ENCODE measurements at places on chromosomes 6 and 20. TPM values are rescaled to one million over a fixed set of nuclear protein-coding genes. Genes with fewer than 3 reads are reported as not detected.

DPPA5 gene
- total RNA-seq = not detected

BPIFB2 gene
- not detected for total RNA-seq

HLA-DQA2 gene
- total RNA-seq = 0.52 TPM

PTP4A1 gene
- total RNA-seq = 31.3 TPM

HLA-E gene
- 108 TPM for total RNA-seq

RSPO3 gene
- 0.64 TPM for total RNA-seq

MYCT1 gene
- total RNA-seq = 18.4 TPM

HSPA1B gene
- 129 TPM for total RNA-seq

DNA sequence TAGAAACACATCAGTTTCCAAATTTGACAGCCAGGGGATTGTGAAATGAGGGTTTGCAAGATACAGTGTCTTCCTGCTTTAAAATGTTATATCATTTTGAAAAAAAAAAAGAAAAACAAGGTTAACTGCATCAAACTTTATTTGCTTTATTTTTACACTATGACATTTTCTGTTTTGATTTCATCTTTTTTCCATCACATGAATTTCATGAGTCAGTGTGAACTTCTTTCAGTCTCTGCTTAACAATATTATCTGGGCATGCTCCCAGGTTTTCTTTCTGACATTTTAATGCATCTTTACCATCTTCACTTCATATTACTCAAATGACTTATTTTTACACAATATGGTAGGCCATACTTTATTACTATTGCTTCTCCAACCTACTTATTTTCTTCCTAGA is 1.9 kb downstream of the NCOA7 start:
- no peak for DNase-seq

- DNase-seq = no peak
These were observed 43.8 kb downstream of the CEP57L1 start for GRCh38 chr6:109139109-109139508.

- no peak for DNase-seq
These were observed 223.7 kb upstream of the SYNCRIP start for GRCh38 chr6:85866370-85866730.

- no peak for DNase-seq
These were observed 22.2 kb downstream of the HLA-A start for GRCh38 chr6:29964518-29964886.

- DNase-seq = no peak
These were observed 47.5 kb upstream of the CDH22 start for GRCh38 chr20:46355778-46356177.

DNA sequence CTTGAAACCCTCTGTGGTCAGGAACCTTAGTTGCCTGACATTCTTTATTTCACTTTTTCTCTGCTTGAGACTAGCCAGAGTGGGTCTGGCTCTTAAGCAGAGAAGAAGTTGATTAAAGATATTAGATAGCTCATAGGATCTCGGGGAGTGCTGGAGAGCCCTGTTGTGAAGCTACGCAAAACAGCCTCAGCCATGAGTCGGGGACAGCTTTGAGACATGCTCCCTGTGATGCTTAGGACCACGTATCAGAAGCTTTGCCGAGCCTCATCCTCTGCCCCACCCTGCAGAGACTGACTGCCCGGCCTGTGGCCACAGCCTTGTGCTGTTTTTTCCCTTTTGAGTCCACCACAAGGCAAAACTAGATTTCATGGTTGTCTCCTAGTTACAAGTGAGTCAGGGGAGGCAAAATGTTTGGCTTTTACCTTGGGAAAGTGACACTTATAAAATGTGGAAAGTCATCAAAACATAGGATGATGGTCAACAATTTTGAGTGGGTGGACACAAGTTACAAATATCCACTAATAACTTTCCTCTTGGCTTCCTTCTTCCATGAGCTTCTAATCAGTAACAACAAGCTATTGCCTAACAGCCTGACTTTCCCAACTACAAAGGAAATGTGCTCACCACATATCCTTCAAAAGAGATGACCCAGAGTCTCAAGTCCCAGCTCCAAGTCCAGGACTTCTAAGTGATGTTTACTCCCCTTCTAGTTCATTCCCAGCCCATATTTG is 108.4 kb downstream of the JAG1 start:
- no peak for DNase-seq

DNA sequence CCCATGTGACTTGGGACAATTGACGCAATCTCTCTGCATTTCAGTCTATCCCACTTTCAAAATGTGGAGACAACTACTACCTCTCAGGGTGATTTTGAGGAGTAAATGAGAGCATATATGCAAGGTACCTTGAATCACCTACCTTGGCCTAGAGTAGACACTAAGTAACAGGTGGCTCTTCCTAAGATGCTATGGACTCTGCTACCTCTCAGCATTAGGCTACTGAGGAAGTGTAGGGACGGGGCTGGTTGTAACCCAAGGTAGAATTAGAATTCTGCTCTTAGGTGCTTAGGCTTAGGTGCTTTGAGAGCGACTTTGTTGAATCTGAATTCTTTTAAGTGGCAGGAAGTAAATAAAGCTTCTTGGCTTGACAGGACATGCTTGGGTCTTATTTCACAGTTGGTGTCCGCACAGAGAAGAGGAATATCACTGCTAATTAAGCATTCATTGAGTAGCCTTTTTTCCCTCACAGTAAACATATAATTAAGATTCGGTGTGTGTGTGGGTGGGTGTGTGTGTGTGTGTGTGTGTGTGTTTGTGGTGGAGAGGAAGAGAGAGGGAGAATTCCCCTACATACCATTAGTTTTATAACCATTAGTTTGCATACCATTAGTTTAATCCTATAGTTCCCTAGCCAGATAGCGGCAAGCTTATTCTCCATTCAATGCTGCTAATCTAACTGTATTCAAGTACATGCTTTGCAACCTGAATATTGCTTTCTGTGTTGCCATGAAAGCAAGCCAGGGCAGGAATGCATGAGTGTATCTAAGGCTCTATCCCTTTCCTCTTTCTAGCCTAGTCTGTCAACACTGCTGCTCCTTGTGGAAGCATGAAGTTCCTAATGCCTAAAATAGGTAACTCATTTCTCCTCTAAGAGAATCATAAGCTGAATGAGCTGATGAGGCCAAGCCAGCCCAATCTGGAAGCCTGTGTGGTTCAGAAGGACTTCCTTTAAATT is 112.5 kb downstream of the IPCEF1 start:
- no peak for DNase-seq

DNA sequence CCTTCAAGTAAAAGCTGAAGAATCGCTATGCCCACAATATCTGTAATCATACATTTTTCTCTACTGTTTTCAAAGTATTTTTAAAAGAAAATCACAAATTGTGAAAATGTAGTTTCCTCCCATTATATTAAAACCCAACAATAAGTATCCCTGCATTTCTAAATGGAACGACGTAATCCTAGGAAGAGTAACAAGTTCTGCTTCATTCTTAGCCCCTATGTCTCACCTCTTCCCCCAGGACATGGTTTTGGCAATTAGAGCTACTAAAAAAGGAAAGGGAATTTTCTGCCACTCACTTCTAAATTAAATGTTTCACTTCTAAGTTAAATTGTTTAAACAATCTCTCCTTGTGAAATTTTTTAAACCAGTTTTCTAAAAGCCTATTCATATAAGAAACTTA is 47.4 kb downstream of the TBPL1 start:
- DNase-seq = no peak

GRCh38 chr6:4388675-4389074 is 253.3 kb upstream of the ECI2 start:
- no peak for DNase-seq

DNA sequence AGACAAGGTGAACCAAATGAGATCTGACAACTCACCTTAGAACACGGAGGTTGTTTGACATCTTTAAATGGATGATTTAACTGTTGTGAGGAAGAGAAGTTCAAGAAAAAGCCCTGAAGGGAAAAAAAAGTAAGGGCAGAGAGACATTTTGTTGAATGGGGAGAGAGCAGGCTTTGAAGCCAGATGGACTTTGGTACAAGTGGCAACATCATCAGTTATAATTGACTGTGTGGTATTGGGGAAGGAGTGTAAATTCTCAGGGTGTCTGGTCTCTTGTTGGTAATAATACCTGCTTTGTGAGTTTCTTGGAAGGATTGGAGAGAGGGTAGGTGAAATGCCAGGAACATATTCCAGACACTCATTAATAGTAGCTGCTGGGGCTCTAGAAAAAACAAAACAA is 21.6 kb downstream of the OGFRL1 start:
- no peak for DNase-seq

DNA sequence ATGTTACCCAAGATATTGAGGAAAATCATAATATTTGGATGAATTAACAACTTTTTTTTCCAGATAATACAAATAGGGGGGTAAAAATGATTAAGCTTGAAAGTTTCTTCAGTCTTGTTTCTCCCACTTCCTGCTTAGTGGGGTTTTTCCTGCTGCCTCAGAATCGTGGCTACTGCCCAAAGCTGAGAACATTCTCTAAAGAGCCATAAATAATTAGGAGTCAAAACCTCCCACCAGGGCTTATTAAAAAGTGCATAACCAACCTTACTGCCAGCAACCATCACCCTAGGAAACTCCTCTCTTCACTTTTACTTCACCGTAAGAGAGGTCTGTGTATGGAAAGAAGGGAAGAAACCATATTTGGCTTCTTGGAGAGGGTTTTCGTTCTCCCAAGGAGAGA is 9.0 kb upstream of the LCA5 start:
- DNase-seq = no peak

GRCh38 chr6:167731731-167732422 is 94.8 kb upstream of the AFDN start:
- no peak for DNase-seq

GRCh38 chr6:45965792-45966191 is 49.9 kb downstream of the CLIC5 start:
- DNase-seq = no peak

- DNase-seq = no peak
These were observed 93.1 kb upstream of the PMEPA1 start for GRCh38 chr20:57802765-57803507.

GRCh38 chr6:38427492-38428210 is 212.1 kb downstream of the BTBD9 start:
- no peak for DNase-seq

DNA sequence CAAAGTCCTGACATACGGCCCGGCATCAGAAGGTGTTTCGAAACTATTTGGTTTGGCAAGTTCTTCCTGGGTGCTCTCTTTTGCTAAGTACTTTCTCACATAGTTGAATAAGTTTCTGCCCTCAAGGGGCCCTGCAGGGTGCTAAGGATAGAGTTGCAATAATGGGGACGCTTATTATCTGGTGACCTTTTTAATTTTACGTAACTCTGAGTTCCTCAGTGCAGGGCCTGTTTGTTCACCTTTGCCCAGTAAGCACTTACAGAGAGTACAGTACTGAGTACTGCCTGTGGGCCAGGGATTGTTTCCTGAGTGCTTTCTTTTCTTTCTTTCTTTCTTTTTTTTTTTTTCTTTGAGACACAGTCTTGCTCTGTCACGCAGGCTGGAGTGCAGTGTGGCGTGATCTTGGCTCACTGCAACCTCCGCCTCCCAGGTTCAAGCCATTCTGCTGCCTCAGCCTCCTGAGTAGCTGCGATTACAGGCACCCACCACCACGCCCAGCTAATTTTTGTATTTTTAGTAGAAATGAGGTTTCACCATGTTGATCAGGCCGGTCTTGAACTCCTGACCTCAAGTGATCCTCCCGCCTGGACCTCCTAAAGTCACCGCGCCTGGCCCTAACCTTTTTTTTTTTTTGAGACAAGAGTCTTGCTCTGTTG is 4.5 kb upstream of the PXMP4 start:
- no peak for DNase-seq

DNA sequence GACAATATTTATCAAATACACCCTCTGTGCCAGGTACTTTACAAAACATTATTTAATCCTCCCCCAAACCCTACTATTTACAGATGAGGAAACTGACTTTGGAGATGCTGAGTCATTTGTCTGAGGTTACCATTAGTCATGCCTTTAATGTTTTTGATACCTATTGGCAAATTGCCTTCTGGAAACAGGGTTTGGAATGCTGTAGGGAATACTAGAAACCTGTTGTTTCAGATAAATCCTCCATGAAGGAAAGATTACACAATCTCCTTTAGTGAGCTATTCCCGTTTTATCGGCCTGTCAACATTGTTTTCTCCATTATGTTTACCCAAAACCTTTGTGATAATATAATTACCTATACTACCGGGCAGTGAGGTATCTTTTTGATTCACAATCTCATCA is 93.6 kb upstream of the ADGRF1 start:
- DNase-seq = no peak

DNA sequence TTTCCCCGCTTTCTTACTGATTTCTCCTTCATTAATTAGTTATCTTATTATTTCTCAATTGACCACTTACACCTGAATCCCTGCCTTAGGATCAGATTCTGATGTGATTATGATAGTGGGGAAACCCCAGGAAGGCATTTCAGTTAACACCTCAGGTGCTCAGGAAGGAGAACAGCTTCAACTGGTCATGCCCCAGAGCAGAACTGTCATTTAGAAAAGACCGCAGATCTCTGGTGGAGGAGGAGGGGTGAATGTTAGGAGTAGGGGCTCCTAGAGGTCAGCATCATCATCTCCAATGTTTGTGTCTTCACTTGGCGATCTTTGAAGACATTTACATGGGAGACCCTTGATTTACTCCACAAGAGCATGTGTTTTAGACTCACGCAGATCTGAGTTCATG is 44.5 kb downstream of the PROKR2 start:
- no peak for DNase-seq

DNA sequence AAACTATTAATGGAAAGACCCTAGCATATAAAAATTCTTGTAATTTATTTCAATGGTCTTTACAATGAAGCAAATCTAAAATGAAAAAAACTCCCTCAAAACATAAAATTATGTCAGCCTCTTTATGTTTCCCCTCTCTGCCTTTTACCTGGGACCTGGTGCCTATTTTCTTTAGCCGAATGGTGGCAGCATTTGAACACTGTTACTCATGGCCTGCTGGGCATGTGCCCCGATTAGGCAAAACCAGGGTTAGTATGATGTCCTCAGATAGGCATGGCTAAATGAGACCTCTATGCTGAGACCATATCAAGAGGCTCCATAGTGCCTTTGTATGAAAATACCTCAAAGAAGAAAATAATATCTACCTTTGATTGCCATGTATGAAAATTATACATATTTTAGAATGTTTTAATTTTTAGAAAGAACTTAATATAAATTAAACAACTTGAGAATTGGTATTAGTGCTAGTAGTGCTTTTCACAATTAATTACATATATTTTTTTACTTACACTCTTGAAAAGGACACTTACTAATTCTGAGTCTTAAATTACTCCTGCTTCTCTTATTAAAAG is 22.5 kb upstream of the C6orf58 start:
- DNase-seq = no peak

DNA sequence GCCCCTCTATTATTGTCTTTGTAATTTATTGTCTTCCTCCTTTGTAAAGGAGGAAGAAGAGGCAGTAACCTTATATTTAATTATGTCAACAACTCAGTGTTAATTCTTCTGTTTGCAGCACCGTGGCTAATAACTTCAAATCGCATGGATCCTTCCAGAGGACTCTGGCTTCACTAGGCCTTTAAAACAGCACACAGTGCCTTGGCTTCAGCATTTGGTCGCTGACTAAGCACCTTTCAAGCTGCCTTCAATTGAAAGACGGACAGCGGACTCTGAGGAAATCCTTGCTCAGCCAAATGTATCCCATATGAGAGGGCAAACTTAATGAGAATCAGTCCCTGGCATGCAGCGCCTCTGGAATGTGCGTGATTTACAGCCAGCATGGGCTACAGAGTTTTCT is 64.2 kb downstream of the SGK1 start:
- DNase-seq = no peak

- DNase-seq = no peak
These were observed 234.5 kb upstream of the ZNF217 start for GRCh38 chr20:53828088-53828681.

All from heart left ventricle (tissue), 16 donors.